ENCODE measurements at places on chromosomes 2 and 18.

- no peak for DNase-seq
Measured at GRCh38 chr2:3650140-3650920, 7.7 kb upstream of the ALLC start.

DNA sequence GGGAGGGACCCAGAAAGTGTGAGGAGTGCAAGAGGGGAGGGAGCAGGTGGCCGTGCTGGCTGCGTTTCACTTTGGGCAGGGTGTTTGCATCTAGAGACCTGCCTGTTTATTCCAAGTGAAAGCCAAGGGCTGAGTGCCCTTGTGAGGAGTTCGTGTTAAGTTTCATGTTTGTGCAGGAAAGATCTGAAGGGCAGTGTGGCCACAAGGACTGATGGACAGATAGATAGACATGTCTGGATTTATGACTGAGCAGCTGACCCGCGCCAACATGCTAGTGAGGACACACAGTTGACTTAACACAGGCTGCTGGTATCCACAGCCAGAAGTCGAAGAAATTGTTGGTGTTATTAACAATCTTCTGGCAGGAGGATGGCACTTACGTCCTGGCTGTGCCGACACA, 387.6 kb upstream of the TNP1 start:
- DNase-seq: no peak

- no peak for DNase-seq
Measured at GRCh38 chr18:78821396-78821795, 158.2 kb upstream of the SALL3 start.

DNA sequence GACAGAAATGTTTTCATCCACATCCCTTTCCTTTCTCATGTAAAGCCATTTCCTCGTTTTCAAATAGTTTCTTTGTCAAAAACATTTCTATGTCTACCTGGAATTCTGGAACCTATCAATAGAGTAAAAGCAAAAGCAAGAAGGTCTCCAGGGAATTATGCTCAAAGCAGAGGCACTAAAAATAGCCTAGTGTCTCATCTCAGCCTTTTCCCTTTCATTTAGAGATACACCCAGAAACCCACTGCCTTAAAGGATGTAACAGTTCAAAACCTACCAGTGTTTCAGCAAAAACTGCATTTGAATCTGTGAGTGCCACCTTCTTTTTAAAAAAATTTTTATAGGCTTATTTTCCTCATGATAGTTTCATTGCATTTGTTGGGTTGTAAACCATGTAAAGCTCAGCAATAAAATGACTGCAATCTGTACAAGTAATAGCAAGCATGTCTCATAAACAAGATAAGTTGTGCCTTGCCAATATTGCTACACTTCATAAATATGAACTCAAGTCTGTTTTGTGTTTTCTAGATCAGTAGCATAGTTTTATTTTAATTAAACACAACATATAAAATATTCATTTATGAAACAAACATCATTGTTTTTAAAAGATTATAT, 927.3 kb upstream of the ACVR2A start:
- DNase-seq: no peak

DNA sequence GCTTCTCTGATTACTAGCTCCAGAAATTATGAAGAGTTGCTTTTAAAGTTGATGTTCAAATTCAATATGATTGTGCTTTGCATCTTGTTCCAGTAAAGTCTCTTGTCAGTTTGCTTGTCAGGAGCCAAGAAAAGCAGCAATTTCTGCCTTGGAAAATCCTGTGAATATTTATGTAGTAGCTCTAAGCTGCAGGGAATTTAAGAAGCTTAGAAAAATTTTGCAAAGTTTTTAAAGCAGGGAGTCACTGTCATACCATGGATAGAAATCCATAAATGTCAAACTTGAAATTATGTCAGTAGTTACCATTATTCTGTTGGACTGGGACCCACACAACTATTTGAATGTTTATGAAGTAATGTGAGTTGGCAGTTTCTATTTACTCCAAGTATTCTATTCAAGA, 169.3 kb downstream of the TMEM200C start:
- DNase-seq: no peak

GRCh38 chr18:80191907-80192652, 55.2 kb downstream of the PARD6G start:
- no peak for DNase-seq

DNA sequence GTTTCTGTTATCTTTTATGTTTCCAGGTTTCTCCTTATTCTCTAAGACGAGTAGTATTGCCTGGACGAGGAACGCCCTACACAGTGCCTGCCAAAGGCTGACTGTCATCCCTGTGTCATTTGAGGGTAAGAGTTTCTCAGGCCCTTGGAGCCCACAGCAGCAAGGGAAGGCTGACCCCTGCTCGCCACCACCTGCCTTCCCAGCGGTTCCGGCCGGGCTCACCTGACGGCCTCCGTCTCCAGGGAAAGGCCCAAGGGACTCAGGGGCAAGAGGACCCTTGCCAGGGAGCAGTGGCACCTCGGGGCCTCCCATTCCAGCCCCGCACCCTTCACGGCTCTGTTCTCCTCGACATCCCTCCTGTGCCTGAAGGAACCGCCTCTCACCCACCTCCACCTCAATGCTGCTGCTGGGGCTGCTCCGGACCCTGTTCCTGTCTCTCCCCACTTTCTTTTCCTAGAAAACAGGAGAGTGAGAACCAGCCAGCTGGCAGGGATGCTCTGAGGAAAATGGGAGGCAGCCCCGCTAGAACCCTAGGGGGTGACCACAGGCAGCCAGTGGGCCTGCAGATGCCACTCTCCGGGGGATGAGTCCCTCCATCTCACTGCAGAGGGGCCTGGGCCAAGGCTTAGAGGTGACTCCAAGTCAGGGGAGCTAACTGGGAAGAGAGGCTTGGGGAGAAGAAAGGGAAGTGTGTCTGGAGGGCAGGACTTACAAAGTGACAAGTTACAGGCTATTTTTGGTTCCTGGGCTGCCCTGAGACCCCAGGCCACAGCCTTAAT, 1.9 kb downstream of the LIMS2 start:
- DNase-seq: no peak

DNA sequence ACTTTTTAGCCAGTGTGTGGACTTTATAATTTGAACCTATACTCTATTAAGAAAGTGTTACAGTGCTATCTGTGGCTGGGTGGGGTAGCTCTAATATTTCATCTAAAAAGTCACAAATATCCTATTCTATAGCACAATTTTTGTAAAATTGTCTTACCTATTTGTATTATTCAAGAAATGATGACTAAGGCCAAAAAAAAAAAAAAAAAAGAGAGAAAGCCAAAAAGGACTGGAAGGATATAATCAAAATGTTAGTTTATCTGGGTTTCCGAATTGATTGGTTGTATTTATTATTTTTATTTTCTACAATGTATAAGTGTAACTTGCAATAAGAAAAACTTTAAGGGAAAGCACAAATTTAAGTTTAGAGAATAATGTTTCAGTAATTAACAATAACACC, 5.5 kb downstream of the ARL6IP6 start:
- DNase-seq: no peak

DNA sequence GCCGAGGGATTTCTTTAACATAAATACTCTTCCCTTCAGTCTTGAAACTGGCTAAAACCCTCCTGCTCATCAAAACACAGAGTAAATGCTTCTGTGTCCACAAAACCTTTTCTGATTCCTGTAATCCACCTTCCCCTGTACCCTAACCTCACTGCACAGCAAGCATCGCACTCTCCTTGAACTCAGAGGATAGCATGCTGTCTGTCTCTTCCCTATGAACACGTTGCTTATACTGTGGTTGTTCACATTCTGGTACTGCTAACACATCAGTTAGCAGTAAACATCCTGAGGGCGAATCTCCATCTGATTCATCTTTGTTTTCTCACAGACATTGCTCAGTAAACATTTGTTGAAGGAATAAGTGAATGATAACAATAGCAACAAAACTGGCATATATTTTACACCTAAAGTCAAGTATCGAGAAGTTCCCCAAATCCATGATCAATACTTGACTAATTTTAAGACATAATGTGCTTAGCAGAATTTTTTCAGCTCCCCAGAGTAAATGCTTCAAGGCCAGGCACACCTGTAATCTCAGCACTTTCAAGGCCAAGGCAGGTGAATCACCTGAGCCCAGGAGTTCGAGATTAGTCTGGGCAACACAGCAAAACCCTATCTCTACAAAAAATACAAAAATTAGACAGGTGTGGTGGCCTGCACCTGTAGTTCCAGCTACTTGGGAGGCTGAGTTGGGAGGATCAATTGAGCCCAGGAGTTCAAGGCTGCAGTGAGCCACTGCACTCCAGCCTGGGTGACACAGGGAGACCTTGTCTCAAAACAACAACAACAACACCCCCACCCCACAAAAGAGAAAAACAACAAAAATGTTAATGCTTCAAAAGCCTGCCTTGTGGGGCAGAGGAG, 45.6 kb upstream of the LPIN2 start:
- no peak for DNase-seq

- DNase-seq: no peak
Measured at GRCh38 chr2:61411109-61411508, 59.8 kb downstream of the USP34 start.

DNA sequence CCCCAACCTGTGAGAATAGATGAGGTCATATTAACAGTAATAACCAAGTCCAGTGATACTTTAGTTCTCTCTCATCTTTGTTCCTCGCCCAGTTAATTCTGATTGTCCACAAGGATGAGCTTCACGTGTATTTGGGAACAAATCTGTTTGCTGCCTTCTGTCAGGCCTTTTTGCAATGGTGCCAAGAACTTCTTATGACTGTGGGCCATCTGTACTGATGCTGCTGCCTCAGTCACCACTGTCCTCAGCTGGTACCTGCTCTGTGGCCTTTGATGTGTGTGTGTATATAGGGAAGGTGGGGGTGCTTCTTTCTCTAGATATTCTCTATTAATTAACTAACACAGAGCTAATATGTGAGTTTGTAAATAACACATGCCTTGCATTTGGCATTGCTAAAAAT, 392.9 kb downstream of the TGIF1 start:
- no peak for DNase-seq

DNA sequence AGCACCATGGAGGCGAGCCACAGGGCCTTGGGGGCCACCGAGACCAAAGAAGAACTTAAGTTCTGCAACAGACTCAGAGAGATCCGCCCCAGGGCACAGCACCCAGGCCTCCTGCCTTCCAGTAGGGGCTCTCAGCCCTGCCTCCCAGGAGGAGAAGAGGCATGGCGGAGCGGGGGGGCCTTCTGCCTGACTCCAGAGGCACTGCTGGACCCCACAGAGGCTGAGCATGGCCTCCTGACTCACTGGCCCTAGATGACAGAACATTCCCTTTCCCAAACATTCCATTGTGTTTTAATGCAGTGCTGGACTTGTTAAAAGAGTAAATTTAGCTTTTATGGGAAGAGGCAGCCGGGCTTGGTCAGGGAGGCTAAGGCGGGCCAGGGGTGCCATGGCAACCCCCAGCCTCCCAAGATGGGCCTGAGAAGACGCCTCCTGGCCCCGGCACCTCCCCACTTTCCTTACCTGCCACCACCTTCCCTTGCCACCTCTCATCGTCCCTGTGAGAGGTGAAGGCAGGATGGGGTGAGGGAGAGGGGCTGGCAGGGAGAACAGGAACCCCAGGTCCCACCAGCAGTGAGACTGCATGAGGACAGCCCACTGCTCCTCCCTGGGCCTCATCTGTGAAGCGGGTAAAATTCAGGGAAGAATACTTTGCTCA, 65.4 kb downstream of the SMAD7 start:
- DNase-seq: no peak

DNA sequence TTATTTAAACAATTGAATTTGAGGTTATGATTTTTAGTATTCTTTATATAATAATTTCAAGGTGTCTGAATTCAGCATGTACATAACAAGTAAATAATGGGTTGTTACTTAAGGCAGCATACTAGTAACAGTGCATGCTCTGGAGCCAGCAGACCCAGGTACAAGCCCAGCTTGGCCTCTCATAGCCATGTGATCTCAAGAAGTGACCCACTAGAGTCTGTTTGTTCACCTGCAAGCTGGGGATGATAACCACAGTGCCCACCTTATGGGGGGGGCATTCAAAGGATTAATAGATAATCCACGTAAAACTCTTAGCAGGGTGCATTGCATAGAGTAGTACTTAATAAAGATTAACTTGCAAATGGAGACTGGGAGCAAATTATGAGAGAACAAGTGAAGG, 163.6 kb downstream of the TRABD2A start:
- DNase-seq: no peak

DNA sequence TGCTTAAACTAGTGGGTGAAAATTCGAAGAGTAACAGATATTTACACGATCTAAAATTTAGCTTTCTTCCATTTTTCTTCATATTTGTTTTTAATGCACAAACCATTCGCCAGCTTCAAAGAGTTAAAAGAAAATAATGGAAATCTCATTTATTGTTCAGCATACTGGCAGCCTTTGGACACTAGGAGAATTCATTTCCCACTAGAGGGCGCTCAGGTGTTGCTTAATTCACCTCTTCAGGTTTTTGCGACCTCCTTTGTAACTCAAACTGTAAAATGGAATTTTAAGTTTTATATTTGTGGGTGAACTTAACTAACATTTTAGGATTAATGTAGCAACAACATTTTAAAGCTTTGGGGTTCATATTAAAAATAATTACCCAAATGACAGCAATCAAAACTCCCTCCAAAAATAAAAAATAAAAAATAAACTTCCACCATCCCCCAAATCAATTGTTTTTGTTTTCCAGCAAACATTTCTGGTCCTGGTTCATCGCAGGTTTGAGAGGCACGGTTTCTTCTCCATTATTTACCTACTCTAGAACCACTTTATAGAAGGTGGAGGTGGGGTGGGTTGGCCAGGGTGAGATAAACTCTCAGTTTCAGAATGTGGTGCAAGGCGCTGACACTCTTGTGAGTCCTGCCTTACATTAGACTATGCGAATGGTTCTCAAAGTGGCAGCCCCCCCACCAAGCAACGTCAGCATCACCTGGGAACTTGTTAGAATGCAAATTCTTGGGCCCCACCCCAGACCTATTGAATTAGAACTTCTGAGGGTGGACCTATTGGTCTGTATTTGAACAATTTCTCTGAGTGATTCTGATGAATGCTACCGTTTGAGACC, 24.7 kb upstream of the PNPT1 start:
- peak; percentile 68 for DNase-seq

GRCh38 chr2:222193328-222193983, 105.3 kb downstream of the PAX3 start:
- peak; percentile 21 for DNase-seq

DNA sequence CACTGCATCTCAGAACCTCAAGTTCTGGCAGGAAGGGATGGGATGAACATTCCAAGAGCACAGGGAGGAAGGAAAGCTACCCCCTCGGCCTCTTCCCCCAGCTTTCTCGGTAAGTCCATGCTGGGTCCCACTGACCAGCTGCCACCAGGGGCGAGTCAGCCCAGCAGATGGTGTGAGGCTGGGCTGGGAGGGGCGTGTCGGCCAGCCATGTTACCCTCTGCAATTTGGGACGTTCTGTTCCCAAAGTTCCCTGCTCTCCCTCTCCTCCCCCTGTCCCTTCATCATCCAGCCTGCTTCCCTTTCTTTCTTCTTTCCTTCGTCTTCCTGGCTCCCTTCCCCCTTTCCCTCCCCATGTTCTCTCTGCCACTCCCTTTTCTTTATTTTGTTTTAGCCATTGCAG, 74.3 kb upstream of the TNP1 start:
- DNase-seq: no peak

DNA sequence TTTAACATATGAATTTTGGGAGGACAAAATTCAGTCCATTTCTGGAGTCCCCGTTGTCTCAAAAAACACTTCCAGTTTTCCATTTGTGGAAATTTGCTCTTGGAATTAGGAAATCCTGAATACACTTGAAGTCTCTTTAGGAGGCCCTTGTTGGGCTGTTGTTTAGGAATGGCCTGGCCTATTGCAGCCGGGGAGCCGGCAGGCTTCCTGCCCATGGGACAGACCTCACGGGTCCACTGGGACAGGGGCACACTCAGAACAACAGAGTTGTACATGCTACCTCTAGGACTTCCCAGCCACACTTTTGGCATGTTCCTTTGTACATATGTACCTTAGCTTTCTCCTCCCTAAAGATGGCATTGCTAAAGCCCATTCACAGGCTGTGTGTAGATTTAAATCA, 57.3 kb downstream of the ACOXL start:
- no peak for DNase-seq
